Activated CD8-positive, alpha-beta memory T cell treated with anti-CD3 and anti-CD28 coated beads for 4 hours (primary cell): ENCODE measurements at places on chromosomes 4 and X.

DNA sequence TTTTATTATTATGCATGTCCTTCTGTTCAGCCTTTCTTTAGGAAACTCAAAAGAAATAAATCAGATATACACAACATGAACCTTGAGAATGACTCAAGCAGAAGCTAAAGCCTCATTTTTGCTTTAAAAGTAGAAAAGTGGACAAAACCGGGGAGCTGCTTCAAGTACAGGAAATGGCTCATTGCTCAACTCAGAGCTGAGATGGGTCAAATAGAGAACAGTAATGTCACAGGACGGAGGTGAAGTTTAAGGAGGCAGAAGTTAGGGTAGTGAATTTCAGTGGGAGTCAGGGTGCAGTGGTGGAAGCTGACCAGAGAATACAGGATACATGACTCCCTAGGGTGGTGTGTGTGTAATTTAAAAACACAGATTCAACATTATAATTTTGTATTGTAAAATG, 22.2 kb downstream of the PHKA2 start:
- no peak for DNase-seq

DNA sequence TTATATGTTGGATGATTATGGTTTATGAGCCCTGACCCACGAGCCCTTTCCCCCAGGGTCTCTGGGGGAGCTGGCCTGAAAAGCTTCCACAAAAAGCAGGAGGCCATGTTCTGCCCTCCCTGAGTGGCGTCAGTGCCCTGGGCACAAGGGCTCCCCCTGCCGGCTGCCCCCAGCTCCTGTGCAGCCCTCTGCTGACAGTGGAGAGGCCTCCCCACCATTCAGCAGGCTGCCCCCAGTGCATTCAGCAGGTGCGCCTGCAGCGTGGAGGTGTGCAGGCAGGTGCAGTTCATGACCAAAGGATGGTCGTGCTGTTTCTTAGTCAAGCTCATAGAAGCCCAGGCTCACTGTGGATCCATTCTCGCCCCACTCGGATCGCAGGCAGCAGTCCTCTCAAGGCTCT, 12.5 kb upstream of the S100P start:
- DNase-seq: no peak

DNA sequence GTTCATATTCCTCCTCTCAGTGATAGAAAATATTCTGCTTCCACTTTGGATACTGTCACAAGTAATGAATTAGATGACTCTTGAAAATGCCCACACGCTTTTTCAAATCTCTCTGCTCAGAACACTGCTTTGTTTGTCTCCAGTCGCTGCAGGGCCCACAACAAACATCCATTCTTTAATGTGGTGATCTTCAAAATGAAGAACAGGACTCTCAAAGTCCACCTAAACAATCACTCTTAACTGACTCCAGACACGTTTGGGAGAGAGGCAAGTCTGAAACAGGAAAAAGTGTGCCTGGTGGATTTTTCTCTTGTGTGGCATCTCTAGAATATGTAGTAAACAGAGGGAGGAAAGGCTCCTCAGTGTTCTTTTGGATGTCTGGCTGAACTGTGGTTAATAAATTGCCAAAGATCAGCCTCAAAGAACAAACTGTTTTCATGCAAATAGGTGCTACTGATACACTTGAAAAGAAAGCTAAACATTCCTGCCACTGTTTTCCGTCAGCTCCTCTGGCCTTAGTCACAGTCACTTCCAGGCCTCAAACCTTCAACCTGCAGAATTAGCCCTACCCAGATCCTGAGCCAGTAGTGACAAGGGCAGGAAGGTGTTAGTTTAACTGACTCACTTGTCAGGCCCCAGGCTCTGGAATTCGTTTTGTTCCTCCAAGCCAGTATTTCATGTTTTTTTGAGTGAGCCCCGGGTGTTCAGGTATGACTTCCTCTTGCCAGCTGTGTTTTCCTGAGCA, 259.6 kb upstream of the GPC4 start:
- no peak for DNase-seq

GRCh38 chr4:29336861-29337260, 1383.3 kb upstream of the PCDH7 start:
- no peak for DNase-seq

GRCh38 chr4:151389311-151389710, 19.7 kb upstream of the FHIP1A start:
- no peak for DNase-seq

DNA sequence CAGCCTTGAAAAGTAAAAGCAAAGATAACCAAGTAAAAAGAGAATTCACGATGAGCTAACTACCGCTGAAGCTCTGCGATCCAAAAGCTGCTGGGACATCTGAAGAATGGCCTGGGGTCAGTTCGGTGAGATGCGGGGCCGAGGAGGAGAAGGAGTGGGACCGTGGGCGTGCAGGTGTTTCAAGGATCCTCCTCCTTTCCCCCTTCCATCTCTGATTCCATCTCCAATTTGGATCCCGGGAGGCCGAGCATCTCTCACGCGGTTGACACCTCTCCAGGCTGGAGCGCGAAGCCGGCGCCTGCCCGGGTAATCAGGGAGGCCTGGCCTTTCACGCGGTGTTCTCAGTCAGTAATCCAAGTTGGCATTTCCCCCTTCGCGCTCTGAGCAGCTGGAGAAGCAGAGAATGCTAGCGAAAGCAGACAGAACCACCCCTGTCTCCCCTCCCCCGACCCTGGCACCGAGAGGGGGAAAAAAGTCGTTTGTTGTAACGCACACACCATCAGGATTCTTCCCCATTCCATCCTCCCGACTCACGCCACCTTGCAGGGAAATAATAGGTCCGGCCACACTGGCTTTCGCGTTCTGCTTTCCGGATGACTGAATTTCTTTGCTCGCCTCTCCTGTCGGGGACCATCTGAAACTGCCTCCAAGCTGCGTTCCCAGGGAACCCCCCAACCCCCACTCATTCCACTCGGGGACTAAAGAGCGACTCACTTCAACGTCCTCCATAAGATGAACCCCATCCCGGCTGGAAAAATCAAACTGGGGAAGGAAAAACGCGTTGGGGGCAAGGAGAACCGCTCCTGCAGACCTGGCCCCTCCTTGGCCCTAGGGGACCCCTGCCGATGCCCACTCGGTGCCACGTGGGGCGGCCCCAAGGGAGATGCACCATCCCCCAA, 6.5 kb downstream of the NEUROG2 start:
- no peak for DNase-seq

- DNase-seq: no peak
Observed at GRCh38 chrX:151240237-151240636, 63.9 kb downstream of the GPR50 start.

GRCh38 chr4:153501578-153501977, 35.4 kb downstream of the TMEM131L start:
- no peak for DNase-seq
